Lower lobe of right lung (tissue), 2 donors: ENCODE measurements at places on chromosomes 3 and 15.

GRCh38 chr15:101048176-101048575 lies 129.0 kb downstream of the LRRK1 start:
- peak; percentile 30 for DNase-seq

- DNase-seq = no peak
These were observed 354.7 kb downstream of the FGF12 start for GRCh38 chr3:192372616-192373015.

DNA sequence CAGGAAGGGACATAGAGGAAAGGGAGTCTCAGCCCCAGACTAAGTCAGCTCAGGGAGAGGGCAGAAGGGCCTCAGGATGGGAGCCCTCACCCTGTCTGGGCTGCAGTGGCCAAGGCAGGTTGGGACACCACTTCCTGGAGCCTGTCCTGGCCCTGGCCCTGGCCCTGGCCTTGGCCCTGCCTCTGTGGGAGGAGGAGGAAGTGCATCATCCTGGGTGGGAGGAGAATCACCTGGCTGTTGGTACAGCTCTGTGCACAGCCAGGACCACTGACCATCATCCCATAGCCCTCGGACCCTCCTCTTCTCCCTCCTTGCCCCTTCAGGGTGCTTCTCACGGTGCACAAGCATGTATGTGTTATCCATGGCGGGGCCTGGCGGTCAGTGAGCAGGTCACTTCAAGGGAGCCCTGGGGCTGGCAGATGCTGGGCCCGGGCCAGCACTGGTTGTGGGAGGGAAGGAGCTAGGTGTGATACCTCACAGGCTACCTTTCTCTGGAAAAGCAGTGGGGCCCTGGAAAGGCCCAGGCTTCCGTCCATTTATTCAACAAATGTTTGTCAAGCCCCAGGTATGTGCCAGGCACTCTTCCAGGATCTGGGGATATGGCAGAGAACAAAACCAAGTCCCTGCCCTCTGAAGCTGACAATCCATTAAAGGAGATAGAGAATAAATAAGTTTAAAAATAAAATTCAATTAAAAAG lies 8.2 kb upstream of the APEH start:
- DNase-seq = no peak

DNA sequence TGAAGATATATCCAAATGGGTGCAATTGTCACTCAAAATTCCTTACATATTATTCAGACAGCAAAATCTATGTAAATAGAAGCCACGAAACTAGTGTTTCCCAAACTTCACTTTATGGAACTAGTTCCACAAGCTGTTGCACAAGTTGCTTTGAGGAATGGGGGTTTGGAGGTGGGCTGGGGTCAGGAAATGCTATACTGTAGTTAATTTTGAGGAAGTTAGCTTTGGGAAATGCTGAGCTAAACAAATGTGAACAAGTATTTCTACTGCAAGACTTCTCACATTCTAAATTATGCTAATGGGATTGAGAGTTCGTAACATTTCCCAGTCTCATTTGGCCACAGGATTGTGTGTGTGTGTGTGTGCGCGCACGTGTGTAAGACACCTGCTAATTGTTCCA lies 28.7 kb upstream of the SAMMSON start:
- DNase-seq = no peak

DNA sequence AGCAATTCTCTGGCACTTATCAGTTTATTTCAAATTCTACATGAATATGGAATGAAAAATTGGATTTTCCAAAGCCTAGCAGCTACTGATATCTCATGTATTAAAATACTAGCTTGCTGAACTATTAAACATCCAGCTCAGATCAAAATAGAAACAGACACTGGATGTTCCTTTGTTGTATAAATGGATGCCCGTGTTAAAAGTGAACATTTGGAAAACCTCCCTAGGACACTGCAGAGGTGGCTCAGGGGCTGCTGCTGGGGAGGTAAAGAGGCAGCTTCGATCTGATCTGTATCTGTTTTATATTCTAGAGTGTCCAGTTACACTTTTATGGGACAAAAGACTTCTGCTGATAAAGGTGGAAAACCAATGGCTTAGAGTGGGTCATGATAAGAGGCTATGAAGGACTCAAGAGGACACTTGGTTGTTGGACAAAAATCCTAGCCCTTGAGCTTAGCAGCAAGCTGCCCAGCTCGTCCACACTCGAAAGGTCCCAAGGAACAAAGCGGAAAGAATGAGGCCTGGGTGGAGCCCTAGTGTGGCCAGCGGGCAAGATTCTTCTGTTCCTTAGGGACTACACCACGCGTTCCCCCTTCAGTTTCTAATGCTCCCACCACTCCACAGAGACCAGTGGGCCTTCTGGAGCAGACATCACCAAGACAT lies 9.9 kb downstream of the MESD start:
- no peak for DNase-seq

DNA sequence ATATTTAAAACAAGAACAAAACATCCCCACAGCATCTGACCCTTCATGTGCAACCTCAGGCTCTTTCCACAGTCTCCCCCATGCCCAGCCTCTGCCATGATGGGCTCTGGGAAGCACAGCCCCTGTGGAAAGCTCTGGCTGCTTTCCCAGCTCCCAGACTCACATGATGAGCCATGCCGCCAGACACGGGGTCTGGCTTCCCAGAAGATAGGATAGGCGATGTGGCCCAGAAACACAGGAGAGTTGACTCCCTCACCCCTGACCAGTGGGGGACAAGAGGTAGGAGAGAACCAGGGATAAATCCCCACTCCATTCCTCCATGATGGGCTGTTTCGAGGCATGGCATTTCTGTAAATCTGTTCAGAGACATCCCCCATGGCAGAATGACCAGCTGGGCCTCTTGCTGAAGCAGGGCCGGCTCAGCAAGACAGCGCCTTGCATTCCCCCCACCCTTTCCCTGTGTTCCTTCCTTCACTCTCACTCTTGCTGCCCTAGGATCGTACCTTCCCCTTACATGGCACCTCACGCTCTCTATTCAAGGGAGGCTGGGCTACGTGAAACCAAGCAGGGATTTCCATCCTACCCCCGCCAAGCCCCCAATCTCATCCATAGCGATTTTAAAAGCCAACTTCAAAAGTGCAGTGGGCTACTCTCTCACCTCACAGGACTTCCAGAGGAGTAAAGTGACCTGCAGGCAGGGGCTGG lies 192.4 kb downstream of the ABHD5 start:
- DNase-seq = no peak

- no peak for DNase-seq
These were observed 149.6 kb downstream of the MAGI1 start for GRCh38 chr3:65888980-65889706.

DNA sequence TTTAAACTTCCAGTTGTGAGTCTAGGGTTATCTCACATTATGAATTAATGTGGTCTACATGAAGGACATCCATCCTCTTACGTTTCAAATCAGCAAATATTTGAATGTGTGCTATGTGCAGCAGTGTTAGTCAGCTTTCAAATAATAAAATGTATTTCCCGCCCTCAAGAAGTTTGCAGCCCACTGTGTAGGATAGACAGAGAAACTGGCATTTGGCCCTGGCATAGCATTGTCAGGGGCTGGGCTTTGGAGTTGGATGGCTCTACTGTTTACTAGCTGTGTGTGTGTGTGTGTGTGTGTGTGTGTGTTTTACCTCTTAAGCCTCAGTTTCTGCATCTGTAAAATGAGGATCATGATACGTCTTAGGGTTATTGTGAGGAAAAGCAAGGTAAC lies 400.5 kb upstream of the C2CD4B start:
- no peak for DNase-seq

DNA sequence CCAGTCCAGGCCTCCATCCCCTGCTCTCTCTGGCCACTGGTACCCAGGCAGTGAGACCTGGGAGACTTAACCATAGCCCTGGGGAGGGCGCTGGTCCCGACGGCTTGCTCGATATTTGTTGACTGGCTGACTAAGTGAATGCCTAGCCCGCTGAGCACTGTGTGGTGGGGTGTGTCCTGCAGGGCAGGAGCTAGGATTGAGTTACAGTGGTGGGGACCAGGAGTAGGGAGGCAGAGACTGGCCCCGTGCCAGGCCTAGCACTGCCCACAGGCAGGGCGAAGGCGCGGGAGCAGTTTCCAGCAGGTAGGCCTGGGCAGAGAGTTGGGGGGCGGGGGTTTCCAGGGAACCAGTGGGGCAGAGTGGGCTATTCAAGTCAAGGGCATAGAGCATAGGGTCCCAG lies at the start of gene VILL:
Gene VILL, plus strand, starts transcription at position 260 of the 400 bp plus-strand sequence. CDS start 2,887 bp downstream, outside the sequence.
- peak; percentile 71 for DNase-seq

- no peak for DNase-seq
These were observed 162.4 kb downstream of the GHSR start for GRCh38 chr3:172285844-172286243.

DNA sequence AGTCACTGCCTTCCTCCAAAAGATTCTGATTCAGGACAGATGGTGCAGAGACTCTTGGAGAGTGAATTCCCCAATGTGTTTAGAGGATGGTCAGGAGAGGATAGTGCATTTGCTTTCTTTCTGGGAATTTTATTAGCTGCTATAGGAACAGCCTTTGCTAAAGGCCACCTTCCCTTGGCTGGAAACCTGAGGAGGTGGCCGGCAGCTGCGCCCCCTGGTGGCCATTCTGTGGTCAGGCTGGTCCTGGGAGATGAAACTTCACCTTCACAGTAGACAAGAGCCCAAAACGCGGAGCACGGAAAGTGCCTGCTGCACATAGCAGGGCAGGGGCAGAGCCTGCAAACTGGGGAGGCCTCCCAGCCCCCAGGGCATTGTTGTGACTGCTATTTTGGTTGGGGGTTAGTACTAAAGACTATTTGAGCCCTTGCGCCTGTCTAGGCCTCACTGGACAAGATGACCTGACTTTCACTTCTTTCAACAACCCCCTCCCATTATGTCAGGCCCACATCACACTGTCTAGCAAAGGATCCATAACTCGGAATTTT lies 34.3 kb downstream of the SEC22C start:
- DNase-seq = peak; percentile 85

- DNase-seq = no peak
These were observed 7.5 kb downstream of the GNAI2 start for GRCh38 chr3:50243543-50243895.

DNA sequence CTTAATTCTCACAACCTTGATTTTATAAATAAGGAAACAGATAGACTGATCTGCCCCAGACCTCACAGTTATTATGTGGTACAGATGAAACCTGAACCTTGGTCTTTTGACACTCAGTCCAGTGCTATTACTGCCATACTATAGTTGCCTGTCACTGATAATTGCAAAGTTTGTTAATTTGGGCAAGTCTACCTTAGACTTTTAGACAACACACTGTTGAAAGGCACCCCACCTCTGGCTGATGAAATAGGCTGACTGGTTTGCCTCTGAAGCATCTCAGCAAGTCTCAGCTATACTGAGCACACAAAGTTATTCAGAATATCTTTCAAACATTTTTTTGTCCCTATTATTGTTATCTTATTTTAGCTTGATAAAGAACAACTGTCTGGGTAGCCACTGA lies 53.1 kb upstream of the MAP4 start:
- DNase-seq = no peak

DNA sequence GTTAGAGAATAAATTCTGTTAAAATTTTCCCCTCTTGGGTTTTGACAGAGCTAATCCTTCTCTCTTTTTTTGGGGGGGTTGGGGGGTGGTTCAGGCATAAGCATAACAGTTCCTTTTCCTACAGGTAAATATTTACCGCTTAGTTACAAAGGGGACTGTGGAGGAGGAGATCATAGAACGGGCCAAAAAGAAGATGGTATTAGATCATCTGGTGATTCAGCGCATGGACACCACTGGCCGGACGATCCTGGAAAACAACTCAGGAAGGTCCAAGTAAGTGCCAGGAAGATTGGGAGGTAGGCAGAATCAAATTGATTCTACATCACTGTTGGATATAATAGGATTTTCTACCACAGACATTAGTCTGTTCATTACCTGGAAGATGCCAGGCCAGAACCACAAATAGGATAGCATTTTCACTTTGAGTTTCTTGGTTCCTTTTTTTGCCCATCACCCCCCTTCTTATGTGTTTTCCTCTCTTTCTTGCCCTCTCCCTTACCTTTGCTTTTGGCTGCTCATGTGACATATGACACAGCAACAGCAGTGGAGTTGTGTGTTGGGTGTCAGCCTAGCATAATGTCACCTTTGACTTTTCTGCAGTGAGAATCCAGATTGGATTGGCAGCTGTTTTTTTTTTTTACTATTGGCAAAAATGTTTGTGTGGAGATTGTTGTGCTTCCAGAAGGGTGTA lies 79.0 kb downstream of the CHD2 start:
- DNase-seq = no peak

- no peak for DNase-seq
These were observed 192.7 kb upstream of the CTDSPL start for GRCh38 chr3:37668818-37669610.

- DNase-seq = no peak
These were observed 16.1 kb upstream of the CACNA1D start for GRCh38 chr3:53478166-53478830.

- DNase-seq = no peak
These were observed 25.0 kb upstream of the CYP11A1 start for GRCh38 chr15:74392451-74392830.
